ENCODE measurements at places on chromosomes 12 and 14.

DNA sequence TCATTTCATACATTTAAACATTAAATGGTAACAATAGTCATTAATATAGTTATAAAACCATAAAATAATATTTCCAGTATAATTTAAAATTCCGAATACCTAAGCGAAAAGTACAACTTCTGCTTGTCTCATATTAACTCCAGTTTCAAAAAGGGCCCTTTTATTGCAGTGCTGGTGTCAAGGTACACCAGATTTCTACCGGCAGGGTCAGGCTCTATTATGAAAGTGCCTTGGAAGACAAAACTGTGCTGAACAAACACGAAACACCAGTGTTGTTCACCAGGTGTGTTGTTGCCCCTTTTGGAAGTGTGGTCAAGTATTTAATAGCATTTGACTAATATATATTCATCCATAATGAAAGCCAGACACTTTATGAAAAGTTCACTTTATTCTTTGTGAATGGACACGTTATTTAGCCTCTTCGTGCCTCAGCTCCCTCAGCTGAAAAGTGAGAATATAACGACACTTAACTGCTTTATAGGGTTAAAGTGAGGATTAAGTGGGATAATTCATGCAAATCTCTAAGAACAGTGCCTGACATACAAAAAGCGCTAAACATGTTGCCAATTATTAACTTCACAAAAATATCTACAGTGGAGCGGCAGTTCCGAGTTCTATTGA is 20.3 kb upstream of the GNS start:
- DNase-seq = no peak

GRCh38 chr14:58477653-58478052 is 50.1 kb downstream of the KIAA0586 start:
- no peak for DNase-seq

DNA sequence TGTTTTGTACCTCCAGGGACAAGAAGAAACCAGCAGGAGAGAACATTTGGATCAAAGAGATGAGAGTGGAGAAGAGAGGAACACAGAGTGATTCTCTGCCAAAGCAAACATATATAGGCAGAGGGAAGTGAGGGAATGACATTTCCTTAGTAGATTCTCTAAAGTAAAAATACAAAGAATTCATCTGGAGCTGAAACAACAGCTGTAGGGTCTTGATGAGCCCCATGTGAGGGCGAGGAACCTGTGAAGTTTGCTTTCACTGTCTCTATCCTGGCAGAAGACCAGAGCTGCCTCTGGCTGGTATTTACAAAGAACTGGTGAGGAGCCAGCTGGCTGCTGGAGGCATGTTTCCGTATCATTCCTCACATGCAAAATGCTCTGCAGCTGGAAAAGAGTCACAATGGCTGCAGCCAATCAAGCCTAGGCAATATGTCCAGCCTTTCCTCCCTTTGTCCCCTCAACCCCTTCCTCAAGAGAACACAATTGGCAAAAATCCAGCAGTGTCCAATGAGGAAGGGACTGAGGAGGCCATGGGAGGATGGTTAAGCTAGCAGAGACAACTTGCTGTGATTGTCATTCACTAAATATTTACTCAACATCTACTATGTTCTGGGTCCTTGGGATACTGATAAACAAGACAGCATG is 122.5 kb downstream of the PHLDA1 start:
- no peak for DNase-seq

- DNase-seq = no peak
These were observed 104.2 kb downstream of the RERG start for GRCh38 chr12:15116983-15117382.

- no peak for DNase-seq
These were observed 9.7 kb downstream of the TUBA1C start for GRCh38 chr12:49274396-49275069.

DNA sequence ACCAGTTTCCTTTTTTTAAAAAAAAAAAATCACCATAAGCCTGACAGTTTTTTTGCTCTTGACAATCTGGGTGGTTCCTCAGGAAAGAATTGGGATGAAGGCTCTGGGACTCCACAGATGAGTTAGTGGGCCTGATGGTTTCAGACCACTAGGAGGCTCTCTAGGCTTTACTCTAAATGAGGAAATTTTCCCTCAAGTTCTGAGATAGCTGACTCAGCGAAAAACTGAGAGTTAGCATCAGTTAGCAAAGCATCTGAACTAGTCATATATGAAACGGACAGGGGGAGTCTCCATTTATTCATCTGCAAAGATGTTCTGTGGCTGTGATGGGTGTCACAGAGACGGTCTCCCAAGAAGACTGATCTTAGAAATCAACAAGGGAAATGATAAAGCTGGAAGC is 314.3 kb upstream of the OR4E1 start:
- no peak for DNase-seq

DNA sequence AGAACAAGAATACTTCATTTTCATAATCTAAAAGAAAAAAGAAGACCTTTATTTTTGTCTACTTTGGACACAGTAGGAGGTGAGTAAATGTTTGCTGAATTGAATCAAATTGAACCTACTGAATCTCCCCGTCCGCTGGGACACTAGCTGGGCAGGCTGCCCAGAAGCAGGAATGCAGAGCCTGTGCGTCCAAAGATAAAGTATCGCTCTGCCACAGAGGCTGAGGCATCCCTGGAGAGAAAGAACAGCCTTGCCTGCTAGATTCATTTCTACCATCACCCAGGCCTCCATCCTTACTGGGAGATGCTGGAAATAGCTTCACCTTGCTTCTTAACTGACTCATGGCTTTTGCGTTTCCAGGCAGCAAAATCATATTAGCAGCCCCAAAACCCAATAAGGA is 64.1 kb upstream of the TSPAN11 start:
- no peak for DNase-seq

- no peak for DNase-seq
These were observed 9.7 kb upstream of the KRT81 start for GRCh38 chr12:52300796-52301691.

DNA sequence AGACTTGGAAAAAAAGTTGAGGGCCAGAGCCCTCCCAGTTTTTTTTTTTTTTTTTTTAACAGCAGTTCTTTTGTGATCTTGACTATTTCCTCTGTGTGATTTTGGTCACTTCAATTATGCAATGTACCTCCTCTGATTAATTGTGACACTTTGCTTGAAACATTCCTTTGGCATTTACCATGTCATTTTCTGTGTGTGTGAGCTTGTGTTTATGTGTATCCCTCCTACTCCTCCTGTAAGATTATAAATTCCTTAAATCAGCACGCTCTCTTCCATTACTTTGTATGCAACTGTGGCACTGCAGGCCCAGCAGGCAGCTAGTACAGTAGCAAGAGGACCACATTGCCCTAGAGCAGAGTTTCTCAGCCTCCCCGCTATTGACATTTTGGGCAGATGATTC is 33.2 kb upstream of the GALNT16 start:
- DNase-seq = no peak
